Osteoblast (primary cell): ENCODE measurements at places on chromosomes 3 and 15. TPM values are rescaled to one million over a fixed set of nuclear protein-coding genes. Genes with fewer than 3 reads are reported as not detected.

- H3K27ac ChIP-seq = peak overlapping the region; percentile 83
- peak overlapping the region; percentile 98 for H3K4me3 ChIP-seq
- DNase-seq = peak; percentile 43
Observed at GRCh38 chr15:84715441-84716035, 401 bp downstream of the SEC11A start.

DNA sequence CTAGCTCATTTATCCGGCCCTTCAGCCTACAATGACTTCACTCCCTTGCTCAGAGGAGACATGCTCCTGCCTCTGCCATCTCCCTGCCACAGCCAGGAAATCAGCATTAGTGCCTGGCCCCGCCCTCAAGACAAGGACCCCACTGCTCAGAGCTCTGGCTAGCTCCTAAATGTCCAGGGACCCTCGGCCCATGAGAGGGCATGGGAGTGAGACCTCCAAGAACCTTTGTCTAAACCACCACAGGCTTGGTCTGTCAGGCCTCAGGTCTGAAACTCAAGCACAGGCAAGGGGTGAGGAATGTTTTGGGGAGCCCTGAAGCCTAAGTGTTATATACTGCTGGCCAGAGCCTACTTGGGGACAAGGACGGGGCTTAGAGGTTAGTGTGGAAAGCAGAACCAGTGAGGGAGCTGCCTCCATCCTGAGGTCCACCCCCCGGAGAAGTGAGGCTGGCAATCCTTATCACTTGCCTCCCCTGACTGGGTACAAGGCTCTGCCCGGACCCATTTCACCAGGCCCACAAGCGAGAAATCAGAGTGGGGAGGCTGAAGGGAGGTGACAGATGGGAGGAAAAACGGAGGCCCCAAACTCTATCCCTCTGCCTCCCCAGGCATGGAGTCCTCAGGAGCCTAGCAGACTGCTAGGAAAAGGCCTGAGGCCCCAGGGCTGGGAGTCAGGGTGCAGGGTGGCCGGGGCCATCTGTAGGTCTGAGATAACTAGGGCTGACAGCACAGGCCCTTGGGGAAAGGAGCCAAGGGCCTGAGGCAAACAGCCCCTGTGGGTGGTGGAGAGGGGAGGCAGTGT, 18.8 kb downstream of the SHF start:
- H3K27ac ChIP-seq = no peak overlapping the region
- DNase-seq = peak; percentile 68
- no peak overlapping the region for H3K4me3 ChIP-seq
- no peaks in the 10 kb centered on the region for H3K36me3 ChIP-seq
- no peaks in the 10 kb centered on the region for H3K4me1 ChIP-seq
- no peaks in the 10 kb centered on the region for H3K27me3 ChIP-seq

- H3K27me3 ChIP-seq = no peaks in the 10 kb centered on the region
- no peak overlapping the region for H3K27ac ChIP-seq
- peak; percentile 4 for DNase-seq
- H3K4me3 ChIP-seq = no peak overlapping the region
- H3K4me1 ChIP-seq = no peaks in the 10 kb centered on the region
- H3K36me3 ChIP-seq = no peaks in the 10 kb centered on the region
Observed at GRCh38 chr3:34202975-34203374, 404.5 kb downstream of the PDCD6IP start.

DNA sequence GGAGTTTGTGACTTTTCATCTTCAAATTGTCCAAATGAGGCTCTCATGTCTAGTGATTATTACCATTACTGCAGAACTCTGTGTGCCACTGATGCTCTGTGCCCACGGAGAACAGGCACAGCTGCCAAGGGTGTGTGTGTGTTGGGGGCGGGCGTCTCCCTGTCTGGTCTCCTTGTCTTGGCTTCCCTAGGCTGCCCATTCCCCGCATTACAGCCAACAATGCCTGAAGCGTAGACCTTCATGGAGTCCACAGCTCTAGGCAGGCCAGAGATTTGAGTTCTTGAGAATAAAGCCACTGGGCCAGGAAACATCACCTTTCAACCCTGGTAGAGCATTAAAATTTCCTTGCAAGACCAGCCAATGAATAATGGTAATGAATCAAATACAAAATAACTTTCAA, 42.7 kb downstream of the CCNB2 start:
- H3K4me1 ChIP-seq = peaks cover 6% of the 10 kb centered on the region
- H3K27ac ChIP-seq = no peak overlapping the region
- H3K4me3 ChIP-seq = no peak overlapping the region

- DNase-seq = no peak
- H3K4me1 ChIP-seq = peaks cover 6% of the 10 kb centered on the region
- H3K27ac ChIP-seq = no peak overlapping the region
- no peaks in the 10 kb centered on the region for H3K36me3 ChIP-seq
Observed at GRCh38 chr3:57283334-57283733, 9.2 kb downstream of the ASB14 start.

GRCh38 chr3:72272356-72272755, 487.4 kb upstream of the PROK2 start:
- no peak for DNase-seq
- H3K4me1 ChIP-seq = peaks cover 35% of the 10 kb centered on the region
- H3K27me3 ChIP-seq = peaks cover 6% of the 10 kb centered on the region
- no peak overlapping the region for H3K4me3 ChIP-seq

GRCh38 chr3:83002869-83003445, 1241.5 kb upstream of the GBE1 start:
- no peak overlapping the region for H3K4me3 ChIP-seq
- DNase-seq = no peak
- H3K27ac ChIP-seq = no peak overlapping the region
- H3K36me3 ChIP-seq = no peaks in the 10 kb centered on the region
- H3K27me3 ChIP-seq = no peaks in the 10 kb centered on the region
- H3K4me1 ChIP-seq = no peaks in the 10 kb centered on the region

DNA sequence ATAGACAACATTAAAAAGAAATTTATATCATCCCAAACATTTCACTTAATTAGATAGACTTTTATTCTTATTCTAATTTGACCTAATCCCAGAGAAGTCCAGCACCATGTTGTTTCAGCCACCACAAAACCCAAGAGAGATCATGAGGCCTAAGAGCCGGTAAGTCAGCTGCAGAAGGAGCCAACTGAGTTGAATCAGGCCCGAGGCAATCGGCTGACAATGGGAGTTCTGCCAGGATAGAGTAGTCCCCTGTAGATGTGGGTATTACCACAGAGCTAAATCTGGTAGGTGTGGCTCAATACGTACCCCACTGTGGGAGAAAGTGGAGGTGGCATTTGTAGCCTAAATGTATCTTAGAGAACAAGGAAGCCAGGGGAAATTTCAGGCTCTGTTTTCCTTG, 49.7 kb upstream of the UMPS start:
- H3K4me3 ChIP-seq = no peak overlapping the region
- no peak overlapping the region for H3K27ac ChIP-seq
- H3K4me1 ChIP-seq = peaks cover 26% of the 10 kb centered on the region
- H3K36me3 ChIP-seq = no peaks in the 10 kb centered on the region

GRCh38 chr3:31804251-31805051, 176.6 kb downstream of the OSBPL10 start:
- no peaks in the 10 kb centered on the region for H3K27me3 ChIP-seq
- no peaks in the 10 kb centered on the region for H3K4me1 ChIP-seq
- no peak overlapping the region for H3K27ac ChIP-seq
- no peaks in the 10 kb centered on the region for H3K36me3 ChIP-seq
- no peak overlapping the region for H3K4me3 ChIP-seq
- no peak for DNase-seq

GRCh38 chr3:56257826-56258225, 210.4 kb downstream of the ERC2 start:
- DNase-seq = no peak
- H3K4me3 ChIP-seq = no peak overlapping the region
- H3K27me3 ChIP-seq = no peaks in the 10 kb centered on the region
- H3K36me3 ChIP-seq = no peaks in the 10 kb centered on the region
- no peak overlapping the region for H3K27ac ChIP-seq

GRCh38 chr3:108608750-108609149, 19.2 kb downstream of the DZIP3 start:
- no peaks in the 10 kb centered on the region for H3K36me3 ChIP-seq
- no peak overlapping the region for H3K27ac ChIP-seq
- DNase-seq = no peak
- H3K4me1 ChIP-seq = peaks cover 2% of the 10 kb centered on the region

DNA sequence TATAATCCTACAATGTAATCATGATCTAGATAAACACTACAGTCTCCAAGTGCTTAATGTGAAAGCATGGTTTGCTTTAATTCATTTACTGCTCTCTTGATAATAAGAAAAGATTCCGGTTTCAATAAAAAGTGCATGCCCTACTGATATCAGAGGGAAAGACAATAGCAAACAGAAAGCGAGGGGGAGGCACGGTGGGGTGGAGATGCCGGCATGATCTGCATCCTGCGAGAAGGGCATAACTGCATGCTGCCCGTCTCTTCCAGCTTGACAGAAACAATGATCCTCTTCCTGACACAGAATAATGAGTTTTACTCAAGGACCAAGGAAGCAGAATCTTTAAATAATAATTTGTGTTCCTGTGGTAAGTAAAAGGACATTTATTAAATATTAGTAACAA, 51.7 kb downstream of the GOLIM4 start:
- H3K27ac ChIP-seq = no peak overlapping the region
- no peak for DNase-seq
- no peaks in the 10 kb centered on the region for H3K27me3 ChIP-seq
- H3K4me3 ChIP-seq = no peak overlapping the region

DNA sequence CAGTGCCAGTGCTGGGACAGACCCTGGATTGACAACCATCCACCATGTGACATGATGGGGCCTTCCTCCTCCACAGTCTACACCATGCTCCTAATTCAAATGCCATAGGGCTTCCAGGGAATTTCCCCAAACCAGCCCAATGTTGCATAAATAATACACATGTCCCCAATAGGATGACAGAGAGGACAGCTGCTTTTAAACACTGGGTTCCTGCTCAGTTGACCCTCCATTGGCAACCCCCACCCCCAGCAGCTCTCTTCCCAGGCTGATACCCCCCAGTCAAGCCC, 28.3 kb upstream of the ATP2B2 start:
- H3K27ac ChIP-seq = no peak overlapping the region
- DNase-seq = no peak
- H3K36me3 ChIP-seq = no peaks in the 10 kb centered on the region
- H3K27me3 ChIP-seq = peaks cover 44% of the 10 kb centered on the region
- no peaks in the 10 kb centered on the region for H3K4me1 ChIP-seq

CACNA1D gene
- under 0.01 and 0.29 TPM in 2 replicates for total RNA-seq

MUSTN1 gene
- total RNA-seq = 1.4 TPM in 1 of 2 replicates, not detected in the other

CMTM7 gene
- 7.2 and 10.0 TPM in 2 replicates for total RNA-seq

SRGAP3 gene
- 2.5 and 4.7 TPM in 2 replicates for total RNA-seq

TTC21A gene
- 6.9 and 8.5 TPM in 2 replicates for total RNA-seq
